ENCODE measurements at places on chromosomes 6 and 20.

- DNase-seq = no peak
Measured at GRCh38 chr20:43034981-43035724, 154.6 kb downstream of the PTPRT start.

DNA sequence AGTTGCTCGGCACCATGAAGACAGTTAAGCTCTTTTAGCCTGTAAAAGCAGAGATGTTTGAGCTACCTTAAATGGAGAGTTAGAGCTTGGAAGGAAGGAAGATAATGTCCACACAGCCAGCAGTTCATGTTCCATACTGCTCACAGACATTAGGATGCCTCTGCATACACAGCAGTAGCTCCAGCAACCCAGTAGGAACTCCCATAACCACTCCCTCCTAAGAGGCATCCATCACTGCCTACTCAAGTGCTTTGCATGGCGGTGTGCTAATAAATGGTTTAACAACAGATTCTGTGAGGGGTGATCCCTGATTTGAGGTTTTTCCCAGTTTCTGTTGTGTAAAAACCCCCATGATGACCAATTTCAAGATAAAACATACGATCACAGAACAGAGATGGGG lies 286.4 kb downstream of the HACE1 start:
- no peak for DNase-seq

GRCh38 chr20:2746636-2747265 lies 53.7 kb downstream of the CPXM1 start:
- DNase-seq = no peak

DNA sequence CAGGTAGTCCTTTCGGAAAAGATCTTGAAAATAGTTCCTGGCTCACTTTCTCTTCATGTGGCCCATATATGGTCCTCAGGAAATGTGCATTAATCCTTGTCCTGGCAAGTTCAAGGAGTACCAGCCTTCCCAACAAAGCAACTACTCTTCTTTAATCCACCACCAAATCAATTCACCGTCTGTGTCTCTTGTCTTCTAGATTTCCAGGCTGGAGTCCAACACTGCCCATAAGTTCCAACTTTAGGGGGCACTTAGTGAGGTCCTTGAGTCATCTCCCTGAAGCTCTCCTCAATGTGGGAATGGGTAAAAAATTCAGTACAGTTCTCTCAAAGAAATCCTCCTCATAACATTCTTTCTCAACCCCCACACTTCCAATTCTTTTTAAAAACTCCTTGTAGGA lies 6.9 kb upstream of the DAAM2 start:
- no peak for DNase-seq

DNA sequence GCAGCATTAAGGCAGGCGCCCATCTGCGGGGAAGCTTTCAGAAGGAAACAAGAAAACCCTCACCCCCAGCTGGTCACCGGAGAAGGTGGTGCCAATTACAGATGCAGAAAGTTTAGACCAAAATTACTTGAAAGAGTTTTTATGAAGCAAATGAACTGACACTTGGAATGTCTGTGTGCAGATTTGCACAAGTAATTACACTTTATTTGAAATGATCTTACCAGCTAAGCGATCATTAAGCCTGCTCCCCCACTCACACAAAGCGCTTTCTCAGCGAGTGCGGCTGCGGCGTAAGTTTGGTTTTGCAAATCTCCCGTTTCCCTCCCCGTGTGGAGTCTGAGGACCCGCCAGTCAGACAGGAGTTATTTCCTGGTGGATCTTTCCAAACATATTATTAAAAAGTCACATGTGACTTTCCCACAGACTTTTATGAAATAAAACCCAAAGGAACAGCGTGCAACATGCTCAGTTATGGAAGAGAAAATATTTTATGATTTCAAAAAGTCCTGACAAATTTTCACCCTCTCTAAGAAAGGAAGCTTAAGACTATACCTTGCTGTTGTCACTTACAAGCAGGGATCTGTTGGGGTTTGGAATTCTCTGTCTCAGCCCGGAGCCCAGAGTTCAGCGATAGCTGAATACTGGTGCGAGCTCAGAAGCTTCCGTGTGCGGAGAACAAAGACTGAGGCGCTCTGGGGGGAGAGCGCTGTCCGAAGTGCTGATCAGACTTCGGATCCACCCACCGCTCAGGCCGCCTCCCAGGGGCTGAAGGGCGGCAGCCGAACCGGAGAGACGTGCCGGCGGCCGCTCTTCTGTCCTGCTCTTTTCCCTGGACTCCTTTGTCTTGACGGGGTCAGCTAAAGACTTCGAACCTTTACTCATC lies 2.7 kb upstream of the MYT1 start:
- DNase-seq = no peak

GRCh38 chr20:24962510-24962909 lies 13.4 kb downstream of the CST7 start:
- DNase-seq = no peak

- DNase-seq = no peak
Measured at GRCh38 chr6:3328796-3329195, 70.0 kb downstream of the PSMG4 start.

GRCh38 chr6:34928695-34929094 lies 39.6 kb downstream of the ANKS1A start:
- no peak for DNase-seq

DNA sequence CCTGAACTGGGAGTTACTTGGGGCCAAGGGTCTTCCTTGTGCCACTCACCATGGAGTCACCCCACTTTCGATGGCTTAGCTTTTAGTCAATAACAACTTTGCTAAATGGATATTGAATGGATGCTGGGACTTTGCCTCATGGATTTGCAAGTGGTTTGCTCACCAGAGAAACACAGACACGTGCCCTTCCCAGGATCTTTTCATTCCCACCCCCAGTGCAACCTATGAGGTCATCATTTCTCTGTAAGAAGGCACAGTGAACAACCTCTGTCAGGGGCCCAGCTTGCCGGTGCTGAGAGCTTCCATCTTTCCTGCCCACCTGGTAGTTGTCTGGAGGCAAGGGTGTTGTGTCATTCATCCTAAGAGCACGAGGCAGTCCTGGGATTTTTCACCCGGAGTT lies 256.8 kb upstream of the PMEPA1 start:
- DNase-seq = no peak

- DNase-seq = no peak
Measured at GRCh38 chr6:45667766-45668165, 290.0 kb upstream of the SUPT3H start.

DNA sequence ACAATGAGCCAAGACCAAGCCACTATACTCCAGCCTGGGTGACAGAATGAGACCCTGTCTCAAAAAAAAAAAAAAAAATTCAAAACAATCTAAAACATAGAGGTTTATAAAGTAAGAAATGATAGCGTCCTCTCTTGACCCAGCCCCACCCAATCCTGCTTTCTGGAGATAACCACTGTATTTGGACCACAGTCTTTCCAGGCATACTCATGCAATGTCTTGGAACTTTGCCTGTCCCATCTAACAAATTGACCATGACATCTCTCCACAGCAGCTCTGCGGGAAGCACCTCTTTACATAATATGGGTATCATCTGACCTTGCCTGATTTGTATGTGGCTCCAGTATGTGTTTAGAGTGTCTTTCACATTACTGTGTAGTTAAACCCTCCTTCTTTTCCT lies 9.1 kb upstream of the SHLD1 start:
- DNase-seq = no peak

GRCh38 chr6:165615636-165616035 lies 47.4 kb downstream of the PDE10A start:
- no peak for DNase-seq

- no peak for DNase-seq
Measured at GRCh38 chr6:18340781-18341551, 46.2 kb upstream of the RNF144B start.

GRCh38 chr6:131917763-131918649 lies 33.2 kb downstream of the CCN2 start:
- DNase-seq = no peak

- DNase-seq = no peak
Measured at GRCh38 chr20:45949542-45950329, 15.3 kb downstream of the PCIF1 start.

GRCh38 chr6:104957301-104958177 lies 632 bp downstream of the LIN28B start:
- no peak for DNase-seq

DNA sequence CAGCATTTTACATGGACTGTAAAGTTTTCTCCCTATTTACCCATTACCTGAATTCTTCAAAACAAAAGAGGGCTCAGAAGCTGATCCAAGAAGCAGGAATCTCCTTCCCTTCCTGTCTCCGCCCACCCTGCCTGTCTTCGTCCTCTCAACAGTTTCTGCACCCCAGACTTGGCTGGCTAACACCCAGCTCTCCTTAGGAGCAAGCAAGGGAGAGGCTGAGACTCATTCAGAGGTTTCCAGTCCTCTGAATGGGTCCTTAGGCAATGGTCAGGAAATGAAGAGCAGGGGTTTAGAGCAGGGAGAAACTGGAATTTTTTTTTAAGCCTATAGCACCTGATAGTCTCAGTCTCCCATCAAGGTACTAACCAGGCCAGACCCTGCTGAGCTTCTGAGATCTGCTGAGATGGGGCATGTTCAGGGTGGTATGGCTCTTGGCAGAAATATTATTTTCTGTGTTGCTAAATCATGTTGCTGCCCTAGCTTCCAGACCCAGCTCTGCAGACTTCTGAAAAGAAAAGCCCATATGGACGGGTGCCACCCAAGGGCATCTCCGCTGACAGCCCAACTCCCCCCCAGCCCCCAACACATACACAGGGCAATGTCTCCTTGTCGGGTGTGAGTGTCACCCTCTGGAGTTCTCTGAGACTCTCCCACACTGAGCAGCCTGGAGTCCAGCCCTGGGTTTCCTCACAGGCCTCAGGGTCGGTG lies 74.6 kb upstream of the CD93 start:
- DNase-seq = no peak

GRCh38 chr6:159416891-159417560 lies 247.8 kb downstream of the FNDC1 start:
- DNase-seq = no peak

DNA sequence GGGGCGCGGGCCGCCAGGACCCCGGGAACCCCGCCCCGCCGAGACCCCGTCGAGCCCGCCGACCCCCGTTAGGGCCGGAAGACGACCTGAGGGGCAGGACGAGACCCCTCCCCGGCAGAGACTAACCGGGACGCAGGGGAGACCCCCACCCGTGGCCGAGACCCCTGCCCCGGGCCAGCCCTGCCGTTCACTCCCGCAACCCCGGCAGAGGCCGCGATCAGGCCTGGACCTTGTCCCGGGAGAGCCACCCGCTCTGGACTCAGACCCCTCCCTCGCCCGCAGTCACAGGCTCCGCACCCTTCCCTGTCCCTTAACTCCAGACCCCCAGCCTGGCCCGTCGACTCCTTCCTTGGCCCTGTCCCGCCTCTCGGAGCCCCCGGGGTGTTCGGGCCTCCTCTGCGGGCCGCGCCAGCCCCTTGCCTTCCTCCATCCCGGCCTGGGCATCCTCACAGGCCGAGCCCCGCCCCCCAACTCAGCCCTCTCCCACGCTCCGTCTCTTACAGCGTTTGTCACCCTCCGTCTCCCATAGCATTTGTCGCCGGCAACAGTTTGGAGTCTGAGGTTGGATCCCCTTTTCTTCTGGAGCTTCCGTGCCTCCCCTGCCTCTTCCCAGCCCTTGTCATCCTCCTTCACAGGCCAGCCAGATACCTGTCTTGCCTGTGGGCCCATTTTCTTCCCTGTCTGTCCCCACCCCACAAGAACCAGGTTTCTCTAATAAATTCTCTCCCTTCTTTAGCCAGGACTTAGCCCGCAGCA lies 569 bp downstream of the TCEA2 start:
- no peak for DNase-seq

- DNase-seq = no peak
Measured at GRCh38 chr6:6885521-6886170, 222.1 kb upstream of the RREB1 start.

DNA sequence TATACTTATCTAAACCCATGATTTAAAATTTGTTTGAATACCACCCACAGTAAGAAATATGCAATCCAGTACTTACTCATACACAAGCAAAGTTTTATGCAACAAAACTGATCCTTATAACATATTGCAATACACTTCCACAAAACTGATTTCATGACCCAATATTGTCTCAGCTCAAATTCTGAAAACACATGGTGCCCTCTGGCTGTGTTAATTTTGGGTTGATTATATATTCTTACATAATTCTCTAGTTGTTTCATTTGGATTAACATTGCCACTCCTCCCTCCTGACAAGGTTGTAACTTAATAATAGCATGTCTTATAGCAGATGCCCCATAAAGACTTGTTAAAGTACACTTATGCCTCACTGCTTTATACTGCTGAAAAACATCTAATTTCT lies 73.0 kb upstream of the TULP1 start:
- no peak for DNase-seq

DNA sequence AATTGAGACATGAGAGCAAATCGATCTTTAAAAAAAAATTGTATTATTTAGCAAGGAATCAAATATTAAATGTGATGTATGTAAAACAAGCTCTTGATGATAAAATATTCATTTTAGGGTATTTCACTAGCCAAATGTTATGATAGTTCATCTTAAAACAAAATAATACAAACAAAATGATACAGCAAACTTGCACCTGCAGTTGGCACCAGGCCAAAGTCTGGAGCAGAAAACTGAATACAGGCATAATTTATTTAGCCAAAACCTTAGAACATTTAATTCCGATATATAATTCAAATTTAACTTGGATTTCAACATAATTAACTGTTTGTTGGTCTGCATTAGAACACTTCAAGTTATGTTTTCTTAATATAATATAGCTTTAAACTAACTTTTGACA lies 60.9 kb downstream of the EPHA7 start:
- no peak for DNase-seq

DNA sequence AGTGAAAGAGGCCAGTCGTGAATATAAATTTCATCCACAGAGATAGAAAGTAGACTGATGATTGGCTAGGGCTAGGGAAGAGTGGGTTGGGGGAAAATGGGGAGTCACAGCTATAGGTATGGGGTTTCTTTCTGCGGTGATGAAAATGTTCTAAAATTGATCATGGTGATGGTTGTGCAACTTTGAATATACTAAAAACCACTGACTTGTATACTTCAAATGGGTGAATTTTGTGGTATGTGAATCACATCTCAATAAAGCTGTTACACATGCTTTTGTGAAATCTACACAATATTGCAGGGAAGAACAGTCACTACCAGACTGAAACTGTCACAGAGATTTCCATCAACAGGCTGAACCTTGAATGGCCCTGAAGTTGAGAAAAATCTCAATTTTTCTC lies 61.5 kb downstream of the LYRM4 start:
- no peak for DNase-seq

GRCh38 chr6:37201726-37202125 lies 31.8 kb downstream of the PIM1 start:
- DNase-seq = no peak

- DNase-seq = no peak
Measured at GRCh38 chr6:90370493-90370959, 73.9 kb upstream of the BACH2 start.

All from activated CD4-positive, CD25-positive, alpha-beta regulatory T cell treated with anti-CD3 and anti-CD28 coated beads, Interleukin-2, amount 50 U/mL, for 72 hours (primary cell).